Suppressor macrophage (primary cell): ENCODE measurements at places on chromosomes 12 and 14.

GRCh38 chr12:47935184-47935583 is 28.2 kb upstream of the TMEM106C start:
- DNase-seq = no peak

GRCh38 chr12:99260456-99260996 is 387.0 kb upstream of the GARIN6 start:
- DNase-seq = no peak

DNA sequence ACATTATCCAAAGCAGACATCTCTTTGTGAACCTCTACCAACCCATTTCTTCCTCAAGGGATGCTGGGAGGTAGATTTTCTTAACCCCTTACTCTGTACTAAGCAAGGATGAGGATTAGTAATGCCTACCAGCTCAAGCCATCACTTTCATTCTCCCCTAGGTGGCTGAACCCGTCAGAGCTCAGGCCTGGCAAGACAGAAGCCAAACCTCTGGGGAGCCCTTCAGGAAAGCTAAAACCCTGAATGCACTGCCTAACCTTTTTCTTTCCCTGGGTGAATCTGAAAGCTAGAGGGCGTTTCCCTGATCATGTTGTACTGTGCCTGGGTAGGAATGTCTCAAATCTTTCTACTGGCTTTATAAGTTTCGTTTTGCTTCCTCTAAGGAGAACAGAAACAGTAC is 617.3 kb downstream of the RPL10L start:
- no peak for DNase-seq

GRCh38 chr12:3604748-3605586 is 114.0 kb downstream of the PRMT8 start:
- DNase-seq = peak; percentile 84

DNA sequence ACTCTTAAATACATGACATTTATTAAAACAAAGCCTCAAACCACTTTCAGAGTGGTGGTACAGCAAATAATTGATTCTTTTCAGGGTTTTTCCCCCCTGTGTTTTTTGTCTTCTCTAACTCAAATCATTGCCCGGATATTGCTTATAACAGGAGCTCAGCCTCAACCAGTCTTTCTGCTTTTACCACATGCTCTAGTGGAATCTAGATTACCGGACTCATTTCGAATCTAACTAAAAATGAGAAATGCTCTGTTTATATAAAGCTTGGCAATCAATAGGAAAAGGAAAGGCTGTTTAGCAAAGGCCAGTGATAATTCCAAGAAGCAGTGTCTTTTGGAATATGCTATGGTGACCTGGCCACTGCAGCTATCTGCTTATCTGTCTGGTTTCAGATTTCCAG is 161.5 kb downstream of the ETV6 start:
- no peak for DNase-seq

DNA sequence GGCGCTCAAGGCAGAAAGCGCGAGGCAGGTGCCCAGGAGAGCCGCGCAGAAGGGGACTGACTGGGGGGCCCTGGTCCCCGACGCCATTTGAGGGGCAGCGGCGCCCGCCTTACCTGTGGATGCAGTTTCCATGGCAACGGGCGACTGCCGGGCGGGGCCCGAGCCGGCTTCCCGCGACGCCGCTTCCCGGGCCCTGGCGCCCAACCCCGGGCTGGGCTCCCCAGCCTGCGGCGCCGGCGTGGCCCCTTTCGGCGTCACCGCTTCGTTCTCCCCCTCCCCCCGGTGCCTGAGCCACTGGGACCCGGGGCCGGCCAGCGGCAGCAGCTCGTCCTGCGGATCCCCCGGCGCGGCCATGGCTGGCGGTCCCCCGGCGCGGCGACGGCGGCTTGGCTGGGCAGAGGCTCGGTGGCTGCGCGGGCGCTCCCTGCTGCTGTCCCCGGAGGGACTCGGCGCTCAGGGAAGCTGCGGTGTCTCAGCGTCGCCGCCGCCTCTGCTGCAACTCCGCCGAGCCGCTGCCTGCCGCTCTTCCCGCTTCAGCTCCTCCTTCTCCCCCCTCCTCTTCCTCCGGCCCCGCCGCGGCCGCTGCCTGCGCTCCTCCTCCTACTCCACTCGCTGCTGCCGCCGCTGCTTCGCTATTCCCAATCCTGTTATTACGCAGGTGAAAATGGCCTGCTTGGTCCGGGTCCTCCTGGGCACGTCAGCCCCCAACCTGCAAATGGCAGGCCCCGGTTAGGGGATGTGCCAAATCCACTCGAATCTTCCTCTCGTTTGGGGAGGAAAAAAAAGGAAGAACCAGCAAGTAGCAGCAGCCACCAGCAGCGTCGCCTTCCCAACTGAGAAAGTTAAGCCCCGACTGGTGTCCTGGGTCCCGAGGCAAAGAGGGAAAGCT is at the start of gene RTN1:
Gene RTN1, minus strand, starts transcription at position 500 of the 889 bp plus-strand sequence. Its CDS starts 146 bp downstream, at position 354.
- peak; percentile 84 for DNase-seq
